NCI-H69 (cell line): ENCODE measurements at places on chromosomes 1 and 21.
A peak's percentile ranks its signal among the peaks of the same experiment; 100 is the strongest.

GRCh38 chr1:224219612-224220059 lies 36.6 kb downstream of the DEGS1 start:
- peak; percentile 65 for DNase-seq

DNA sequence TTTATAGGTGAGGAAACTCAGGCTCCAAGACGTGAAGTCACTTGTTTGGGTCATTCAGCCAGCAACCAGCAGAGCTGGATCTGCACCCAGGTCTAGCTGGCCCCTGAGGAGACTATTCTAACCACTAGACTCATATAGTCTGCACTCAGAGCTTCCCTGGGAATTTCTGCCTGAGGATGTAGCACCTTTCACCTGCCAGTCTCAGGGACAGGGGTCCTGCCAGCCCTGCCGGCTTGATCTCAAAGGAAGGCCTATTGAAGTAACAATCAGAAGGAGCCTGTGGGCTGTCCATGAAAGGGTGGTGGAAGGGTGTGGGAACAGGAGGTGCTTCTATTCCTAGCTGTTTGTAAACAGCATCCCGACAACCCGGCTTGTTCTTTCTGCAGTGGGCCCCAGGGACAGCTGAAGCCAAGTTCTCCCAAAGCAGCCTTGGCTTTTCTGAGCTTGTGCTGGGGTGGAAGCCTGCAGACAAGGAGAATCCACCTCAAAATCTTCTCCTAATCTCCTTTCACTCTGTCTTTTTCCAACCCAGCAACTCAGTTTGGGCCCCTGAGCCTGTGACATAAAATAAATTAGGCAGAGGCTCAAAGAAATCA lies 7.8 kb downstream of the LMOD1 start:
- no peak for DNase-seq

DNA sequence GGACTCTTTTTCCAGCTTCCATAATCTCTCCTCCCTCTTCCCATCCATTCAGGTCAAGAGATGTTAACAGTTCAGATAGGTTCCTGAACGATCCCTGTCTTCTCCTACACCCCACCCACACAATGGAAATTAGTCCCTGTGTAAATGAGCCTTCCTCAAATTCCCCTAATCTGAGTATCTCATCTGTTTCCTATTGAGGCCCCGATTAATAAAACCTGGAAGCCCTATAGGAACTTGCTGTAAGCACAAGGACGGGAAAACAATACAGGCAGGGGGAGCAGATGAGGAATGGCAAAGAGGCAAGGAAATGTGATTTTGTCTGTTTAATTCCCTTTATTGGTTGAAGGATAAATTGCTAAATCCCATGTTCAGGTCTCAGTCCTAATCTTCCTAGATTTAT lies 7.1 kb upstream of the GPX7 start:
- no peak for DNase-seq

GRCh38 chr21:37751268-37751975 lies 164.8 kb downstream of the KCNJ6 start:
- DNase-seq, result no peak

DNA sequence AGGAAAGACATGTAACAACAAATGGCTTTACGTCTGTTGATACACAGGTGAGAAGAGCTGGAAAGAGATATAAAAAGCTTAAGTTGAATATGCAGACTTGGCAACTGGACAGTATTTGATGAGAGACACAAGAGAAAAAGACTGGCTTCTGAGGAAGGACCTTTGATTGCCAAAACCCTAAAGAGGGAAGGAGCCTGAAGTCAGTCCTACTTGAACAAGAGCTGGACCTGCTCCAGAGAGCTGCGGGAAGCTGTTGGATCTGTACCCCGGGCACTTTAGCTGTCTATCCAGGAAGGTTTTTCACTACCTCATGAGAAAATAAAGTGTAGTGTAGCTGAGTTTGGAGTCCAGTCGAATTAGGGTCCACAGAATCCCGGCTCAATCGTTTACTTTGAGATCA lies 25.3 kb upstream of the LRRC8B start:
- DNase-seq, result peak; percentile 46

DNA sequence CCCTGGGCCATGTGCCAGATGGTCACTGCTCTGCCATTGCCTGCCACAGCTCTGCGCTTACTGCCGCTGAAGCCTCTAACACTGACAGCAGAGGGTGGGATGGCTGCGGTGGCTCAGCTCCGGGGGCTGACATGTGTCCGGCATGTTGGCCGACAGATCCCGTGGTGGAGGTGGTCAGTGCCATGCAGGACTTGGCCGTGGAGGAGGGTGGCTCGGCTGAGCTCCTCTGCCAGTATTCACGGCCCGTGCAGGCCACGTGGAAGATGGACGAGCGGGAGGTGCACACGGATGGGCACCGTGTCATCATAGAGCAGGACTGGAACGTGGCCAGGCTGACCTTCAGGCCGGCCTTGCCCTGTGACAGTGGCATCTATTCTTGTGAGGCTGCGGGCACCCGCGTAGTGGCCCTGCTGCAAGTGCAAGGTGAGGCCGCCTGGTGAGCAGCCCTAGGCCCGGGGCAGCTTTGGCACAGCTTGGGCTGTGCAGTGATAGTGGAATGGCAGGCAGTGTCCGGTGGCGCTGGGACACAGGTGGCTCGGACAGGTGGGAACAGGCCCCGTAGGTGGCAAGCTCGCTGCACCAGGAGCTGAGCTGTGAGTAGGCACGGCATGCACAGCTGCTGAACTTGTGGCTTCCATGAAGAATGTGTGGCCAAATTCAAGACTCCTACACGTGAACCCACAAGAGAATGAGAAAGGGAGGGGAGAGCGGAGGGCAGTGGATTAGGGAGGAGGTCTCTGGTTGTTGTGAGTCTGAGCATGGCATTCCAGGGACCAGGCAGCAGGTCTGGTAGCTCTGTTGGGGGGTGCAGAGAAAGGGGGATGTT lies 91.8 kb downstream of the TRIM11 start:
- no peak for DNase-seq

GRCh38 chr1:223245411-223245810 lies 102.4 kb upstream of the TLR5 start:
- no peak for DNase-seq

GRCh38 chr21:29022166-29022565 lies 2.3 kb upstream of the USP16 start:
- DNase-seq, result no peak

- no peak for DNase-seq
These were observed 8.2 kb upstream of the PIGK start for GRCh38 chr1:77227381-77227780.

DNA sequence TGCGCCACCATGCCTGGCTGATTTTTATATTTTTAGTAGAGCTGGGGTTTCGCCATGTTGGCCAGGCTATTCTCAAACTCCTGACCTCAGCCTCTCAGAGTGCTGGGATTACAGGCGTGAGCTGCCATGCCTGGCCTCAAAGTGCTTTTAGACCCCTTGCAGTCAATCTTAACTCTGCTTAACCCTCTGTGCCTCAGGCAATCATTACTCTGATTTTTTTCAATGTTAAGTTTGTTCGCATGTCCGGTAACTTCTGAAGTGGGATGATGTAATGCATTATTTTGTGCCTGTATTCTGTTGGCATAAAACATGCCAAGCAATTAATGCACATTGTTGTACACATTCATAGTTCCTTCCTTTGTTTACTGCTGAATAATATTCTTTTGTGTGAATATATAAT lies 18.6 kb downstream of the SMG7 start:
- no peak for DNase-seq

DNA sequence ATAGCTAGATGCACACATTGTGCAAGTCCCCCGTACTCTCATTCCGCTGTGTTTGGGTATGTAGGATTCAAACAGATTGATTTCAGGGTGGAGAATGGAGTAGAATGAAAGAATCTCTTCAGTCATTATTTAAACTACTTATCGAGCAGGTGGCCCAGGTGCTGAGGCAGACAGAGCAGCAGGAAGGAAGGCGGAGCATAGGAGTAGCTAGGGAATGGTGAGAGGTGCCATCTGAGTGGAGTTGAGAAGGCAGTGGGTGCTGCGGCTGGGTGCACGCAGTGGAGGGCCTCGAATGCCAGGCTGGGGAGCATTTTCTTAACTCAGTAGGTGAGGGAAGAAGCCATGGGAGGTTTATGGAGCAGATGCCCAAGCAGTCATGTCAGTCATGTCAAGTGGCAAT lies 45.2 kb upstream of the CD101 start:
- DNase-seq, result peak; percentile 76

GRCh38 chr1:229141271-229141670 lies 129.6 kb upstream of the RAB4A start:
- no peak for DNase-seq

DNA sequence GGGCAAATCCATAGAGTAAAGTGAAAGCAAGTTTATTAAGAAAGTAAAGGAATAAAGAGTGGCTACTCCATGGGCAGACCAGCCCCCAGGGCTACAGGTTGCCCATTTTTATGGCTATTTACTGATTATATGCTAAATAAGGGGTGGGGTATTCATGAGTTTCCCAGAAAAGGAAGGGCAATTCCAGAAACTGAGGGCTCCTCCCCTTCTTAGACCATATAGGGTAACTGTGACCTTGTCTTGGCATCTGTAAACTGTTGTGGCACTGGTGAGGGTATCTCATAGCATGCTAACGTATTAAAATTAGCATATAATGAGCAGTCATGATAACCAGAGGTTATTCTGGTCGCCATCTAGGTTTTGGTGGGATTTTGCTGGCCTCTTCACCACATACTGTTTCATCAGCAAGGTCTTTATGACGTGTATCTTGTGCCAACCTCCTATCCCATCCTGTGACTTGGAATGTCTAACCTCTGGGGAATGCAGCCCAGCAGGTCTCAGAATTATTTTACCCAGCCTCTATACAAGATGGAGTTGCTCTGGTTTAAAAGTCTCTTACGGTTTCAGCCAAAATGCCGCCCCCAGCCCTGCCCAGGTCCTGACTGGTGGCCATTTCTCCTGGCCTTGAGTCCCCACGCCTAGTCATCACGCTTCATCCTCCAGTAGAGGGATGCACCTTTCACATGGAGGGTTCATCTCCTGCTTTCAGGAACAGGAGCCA lies 982 bp upstream of the TRIM17 start:
- DNase-seq, result no peak

- DNase-seq, result no peak
These were observed 22.7 kb downstream of the PRKACB start for GRCh38 chr1:84166797-84167196.

DNA sequence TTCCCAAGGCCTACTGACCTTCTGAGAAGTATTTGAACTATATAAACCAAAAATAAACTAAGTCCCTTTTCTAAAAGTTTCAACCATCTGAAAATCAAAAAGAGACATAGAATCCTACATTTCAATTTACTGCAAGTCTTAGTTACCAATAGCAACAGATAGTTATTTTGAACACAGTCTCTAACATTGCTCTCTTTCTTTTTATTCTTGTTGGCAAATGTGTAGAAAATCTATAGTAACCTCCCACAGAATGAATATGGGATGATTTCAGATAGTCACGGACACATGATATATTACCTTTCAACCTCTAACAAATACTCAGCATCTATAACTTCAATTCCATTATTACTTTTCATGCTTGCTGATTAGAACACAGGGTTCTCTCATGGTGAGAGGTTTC lies 68.9 kb upstream of the RAB3GAP2 start:
- DNase-seq, result no peak

- peak; percentile 91 for DNase-seq
These were observed 300.0 kb downstream of the HHIPL2 start for GRCh38 chr1:222247811-222248310.

GRCh38 chr1:118084400-118084799 lies 100.6 kb downstream of the SPAG17 start:
- DNase-seq, result peak; percentile 89

DNA sequence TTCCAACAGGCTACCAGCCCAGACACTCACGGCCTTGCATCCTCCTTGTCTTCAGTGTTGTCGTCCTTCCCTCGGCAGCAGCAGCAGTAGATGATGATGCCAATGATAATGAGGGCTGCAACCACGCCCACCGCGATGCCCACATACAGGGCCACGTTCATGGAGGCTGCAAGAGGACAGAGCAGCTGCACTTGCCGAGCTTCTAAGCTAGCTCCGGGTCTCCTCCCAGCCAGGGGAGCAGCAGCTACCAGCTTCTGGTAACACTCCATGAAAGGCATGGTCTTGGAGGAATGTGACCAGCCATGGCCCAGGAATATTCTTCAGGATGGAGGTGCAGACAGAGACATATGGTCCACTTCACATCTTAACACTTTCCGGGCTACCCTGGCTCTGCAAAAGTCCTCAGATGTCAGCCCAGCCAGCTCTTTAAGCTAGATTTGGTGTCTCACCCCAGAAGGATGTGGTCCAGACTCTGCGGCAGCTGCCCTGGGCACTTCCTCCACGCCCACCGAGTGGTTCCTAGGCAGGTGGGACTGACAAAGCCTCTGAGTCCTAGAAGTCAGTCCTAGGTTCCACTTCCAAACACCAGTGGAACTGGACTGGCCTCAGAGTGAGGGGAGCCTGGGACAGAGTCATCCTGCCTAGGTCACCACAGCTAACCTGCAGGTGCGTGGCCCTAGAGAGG lies 35.1 kb downstream of the GPA33 start:
- no peak for DNase-seq

- DNase-seq, result peak; percentile 33
These were observed 10.0 kb downstream of the STMN1 start for GRCh38 chr1:25896266-25896665.

GRCh38 chr1:235588916-235589515 lies 60.6 kb downstream of the GNG4 start:
- peak; percentile 31 for DNase-seq

GRCh38 chr1:184919892-184920291 lies 54.4 kb downstream of the NIBAN1 start:
- DNase-seq, result no peak

GRCh38 chr21:20330652-20331051 lies 667.6 kb upstream of the NCAM2 start:
- no peak for DNase-seq

DNA sequence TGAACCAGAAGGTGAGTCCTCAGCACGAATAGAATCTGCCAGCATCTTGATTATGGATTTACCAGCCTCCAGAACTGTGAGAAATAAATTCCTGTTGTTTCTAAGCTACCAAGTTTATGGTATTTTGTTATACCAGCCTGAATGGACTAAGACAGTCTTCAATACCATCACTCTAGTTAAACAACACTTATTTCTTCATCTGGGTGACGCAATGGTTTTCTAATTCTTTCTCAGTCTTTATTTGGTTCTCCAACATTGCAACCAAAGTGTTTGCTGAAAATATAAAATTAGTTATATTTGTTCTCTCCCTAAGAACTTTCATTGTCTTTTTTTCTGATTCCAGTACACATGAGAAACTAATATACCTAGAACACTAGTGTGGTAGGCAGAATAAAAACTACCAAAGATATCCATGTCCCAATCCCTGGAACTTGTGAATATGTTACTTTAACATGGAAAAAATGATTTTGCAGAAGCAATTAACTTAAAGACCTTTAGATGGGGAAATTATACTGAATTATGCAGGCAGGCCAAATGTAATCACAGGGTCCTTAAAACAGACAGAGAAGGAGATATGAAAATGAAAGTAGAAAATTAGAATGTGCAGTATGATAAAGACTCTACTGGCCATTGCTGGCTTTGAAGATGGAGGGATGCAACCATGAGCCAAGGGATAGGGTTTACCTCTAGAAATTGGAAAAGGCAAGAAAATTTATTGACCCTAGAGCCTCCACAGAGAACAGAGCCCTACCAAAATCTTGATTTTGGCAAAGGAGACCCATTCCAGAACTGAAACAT lies 1115.1 kb downstream of the PLA2G4A start:
- no peak for DNase-seq
